ENCODE measurements at places on chromosomes 11 and 22.

DNA sequence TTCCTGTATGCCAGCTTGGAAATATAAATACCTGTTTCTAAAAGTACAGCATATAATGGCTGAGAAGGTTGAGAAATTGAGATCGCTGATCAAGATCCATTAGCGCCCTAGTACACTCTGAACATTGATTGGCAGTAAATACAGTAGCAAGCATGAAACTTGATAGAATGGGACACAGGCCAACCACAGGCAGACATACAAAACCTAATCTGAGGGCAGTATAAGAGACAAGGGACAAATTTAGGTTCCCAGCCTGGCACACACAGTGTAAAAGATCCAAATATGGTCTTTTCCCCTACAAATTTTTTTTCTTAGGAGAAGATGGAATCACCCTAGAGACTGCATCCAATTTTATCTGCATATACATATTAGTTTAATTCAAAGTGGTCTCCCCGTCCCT is 126.5 kb upstream of the ARHGAP42 start:
- DNase-seq, result no peak

- no peak for DNase-seq
These were observed 1.2 kb downstream of the MRTFA start for GRCh38 chr22:40635043-40635939.

DNA sequence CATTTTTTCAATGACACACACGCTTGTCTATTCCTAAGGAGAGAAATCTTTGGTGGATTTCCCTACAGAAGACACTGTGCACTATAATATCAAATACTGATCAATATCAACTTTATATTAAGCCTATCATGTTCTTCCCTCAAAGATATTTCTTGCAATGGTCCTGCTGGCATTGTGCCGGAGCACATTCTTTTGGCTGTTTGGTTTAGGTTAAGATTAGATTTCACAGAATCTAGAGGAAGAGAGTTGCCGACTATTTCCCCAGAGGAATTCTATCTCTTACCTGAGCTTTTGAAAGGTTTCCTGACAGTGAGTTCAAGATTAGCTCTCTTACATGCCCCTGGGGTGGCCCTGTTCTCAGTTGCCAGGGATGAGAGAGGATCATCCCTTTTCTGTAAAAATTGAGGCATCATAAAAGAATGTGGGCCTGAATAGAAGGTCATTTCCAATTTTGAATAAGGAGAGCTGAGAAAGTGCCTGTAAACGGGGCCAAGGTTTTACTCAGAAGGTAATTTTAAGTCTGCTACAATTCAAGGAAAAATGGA is 180.6 kb upstream of the ARHGAP20 start:
- DNase-seq, result no peak

DNA sequence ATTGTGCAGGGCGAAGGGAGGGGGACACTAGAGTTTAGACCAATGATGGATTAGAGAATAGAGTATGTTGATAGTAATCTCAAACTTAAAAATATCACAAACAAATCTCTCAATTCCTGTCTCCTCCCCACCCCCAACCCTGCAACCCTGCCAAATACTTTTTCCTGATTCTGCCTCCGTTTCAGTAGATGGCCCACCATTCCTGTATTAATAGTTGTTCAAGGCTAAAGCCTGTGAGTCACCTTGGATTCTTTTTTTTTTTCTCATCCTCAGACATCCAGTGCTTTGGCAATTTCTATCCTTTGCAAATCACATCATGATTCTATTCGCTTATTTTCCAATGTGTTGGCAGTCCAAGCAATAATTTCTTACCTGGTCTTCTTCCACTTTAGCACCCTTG is 207.9 kb downstream of the DYNC2H1 start:
- DNase-seq, result peak; percentile 23

- no peak for DNase-seq
These were observed 4.2 kb downstream of the SLC17A6 start for GRCh38 chr11:22342211-22343031.

- peak; percentile 67 for DNase-seq
These were observed 30.9 kb downstream of the ANO1 start for GRCh38 chr11:70109006-70109405.

DNA sequence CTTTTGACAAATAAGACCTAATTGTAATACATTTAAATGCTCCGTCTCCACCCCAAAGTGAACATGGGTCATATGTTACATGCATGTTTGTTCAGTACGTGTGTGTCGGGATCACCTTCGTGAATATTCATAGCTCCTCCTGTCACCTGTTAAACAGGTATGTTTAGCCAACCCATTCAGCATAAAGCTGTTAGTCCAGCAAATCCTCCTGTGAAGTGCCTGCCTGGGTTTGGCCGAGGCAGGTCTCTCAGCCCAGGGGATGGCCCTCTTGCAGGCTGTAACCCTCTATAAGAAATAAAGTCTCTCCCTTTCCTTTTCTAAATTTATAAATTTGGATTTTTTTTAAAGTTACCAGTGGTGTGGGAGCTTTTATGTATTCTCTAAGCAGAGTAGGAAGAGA is 38.9 kb upstream of the NTM start:
- no peak for DNase-seq

DNA sequence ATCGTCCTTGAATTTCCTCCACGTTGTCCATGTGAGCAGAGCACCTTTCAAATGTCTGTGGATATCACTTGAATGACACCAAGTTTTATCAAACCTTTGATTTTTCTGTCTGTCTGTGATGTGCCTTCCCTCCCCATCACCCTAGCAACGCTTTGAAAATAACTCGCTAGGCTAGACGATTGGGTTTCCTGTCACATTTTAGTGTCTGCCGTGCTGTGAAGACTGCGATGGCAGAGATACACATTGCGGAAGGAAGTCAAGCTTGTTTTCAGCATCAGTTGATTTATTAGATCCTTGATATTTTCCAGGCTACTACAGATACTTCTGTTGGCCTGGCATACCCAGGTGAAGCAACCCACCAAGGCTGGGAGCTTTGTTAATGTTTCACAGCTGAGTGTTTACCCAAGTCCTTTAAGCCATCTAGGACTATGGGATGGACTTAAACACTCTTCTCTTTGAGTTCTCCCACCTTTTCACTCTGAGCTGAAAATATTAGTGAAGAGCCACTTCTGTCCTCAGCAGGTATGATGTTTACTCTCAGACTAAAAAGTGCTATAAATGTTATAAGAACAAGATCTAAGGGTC is 93.6 kb upstream of the CD44 start:
- DNase-seq, result no peak

DNA sequence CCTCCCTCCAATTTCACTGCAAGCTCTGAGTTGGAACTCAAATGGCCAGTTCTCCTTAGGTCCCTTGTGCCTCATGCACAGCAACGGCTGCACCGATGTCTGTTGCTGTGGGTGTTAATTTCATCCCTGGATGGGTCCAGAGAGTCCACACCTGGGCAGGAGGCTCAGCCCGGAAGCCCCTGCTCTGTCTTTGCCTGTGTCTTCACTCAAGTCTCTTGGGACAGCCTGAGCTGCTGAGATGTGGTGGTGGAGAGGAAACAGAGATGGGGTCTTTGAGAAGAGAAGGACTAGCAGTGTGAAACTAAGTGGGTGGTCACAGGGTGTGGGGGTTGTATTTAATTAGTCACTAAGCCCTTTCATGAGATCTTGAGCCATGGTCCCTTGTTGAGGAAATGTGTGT is 109.3 kb downstream of the NECTIN1 start:
- no peak for DNase-seq

DNA sequence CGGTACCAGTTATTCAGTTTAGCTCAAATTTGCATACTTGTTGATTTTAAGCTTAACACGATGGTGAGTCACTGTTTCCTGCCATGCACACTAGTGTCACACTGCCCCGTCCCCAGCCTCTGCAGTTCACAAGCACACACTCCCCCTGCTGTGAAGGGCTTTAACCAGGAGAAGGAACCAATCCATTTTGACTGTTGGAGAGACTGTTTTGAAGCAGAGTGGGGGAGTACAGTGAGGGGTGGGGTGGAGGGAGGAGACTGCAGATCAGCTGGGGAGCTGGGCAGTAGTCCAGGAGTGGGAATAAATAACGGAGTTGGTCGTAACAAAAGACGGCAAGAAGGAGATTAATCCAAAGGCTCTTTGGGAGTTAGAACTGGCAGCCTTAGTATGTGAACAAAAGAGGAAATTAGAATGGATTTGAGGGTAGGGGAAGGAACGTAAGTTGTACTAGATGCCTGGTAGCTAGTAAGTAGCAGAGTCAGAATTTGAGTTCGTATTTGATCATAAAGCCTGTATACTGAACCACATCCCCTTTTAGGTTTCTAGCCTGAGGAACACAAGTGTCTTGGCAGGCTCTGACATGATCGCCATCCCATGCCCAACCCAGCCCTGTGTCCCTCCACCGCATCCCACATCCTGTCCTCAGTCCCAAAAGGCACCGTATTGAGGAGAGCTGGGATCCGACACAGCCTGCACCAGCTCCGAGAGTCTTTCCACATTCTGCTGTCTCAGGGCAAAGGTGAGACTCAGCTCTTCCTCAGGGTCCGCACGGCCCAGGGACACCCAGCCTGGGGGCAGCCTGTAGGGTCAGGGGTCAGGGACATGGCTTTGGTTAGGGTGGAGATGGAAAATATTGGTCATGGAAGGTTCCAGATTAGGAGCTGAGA is 862 bp downstream of the TPP1 start:
- peak; percentile 93 for DNase-seq

DNA sequence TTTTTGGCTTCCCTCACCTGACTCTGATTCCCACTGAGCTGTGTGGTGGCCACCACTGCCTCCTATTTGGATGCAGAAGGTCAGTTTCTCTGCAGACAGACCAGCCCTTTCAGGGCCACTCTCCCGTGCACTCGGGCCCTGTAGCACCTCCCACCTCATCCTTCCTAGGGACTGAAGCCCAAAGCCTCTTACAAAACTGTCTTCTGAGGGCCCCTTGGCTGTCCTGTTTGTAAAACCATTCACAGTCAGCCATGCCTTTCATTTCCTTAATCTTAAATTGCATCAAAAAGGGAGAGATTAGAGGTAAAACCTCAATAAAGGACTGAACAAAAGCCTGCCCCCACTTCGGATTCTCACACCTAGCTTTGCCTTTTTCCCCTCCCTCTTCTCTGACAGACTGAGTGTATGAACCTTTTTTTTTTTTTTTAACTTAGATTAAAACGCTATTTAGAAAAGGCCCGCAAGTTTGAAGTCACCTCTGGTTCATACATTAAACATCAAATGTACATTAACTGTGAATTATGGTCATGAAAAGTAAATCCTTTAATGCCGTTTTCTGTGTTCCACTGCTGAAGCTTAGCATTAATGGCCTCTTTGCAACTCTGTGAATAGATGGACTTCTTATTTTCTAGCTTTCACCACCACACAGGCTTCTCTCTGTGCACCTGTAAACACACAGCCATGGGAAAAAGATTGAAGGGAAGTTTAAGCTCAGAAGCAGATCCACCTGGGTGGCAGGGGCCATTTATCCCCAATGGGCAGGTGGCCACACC is 247.2 kb upstream of the CADM1 start:
- no peak for DNase-seq

- DNase-seq, result peak; percentile 76
These were observed 56.5 kb upstream of the ARHGAP32 start for GRCh38 chr11:129248618-129249017.

- DNase-seq, result no peak
These were observed 52.4 kb upstream of the TTLL12 start for GRCh38 chr22:43239193-43239780.

DNA sequence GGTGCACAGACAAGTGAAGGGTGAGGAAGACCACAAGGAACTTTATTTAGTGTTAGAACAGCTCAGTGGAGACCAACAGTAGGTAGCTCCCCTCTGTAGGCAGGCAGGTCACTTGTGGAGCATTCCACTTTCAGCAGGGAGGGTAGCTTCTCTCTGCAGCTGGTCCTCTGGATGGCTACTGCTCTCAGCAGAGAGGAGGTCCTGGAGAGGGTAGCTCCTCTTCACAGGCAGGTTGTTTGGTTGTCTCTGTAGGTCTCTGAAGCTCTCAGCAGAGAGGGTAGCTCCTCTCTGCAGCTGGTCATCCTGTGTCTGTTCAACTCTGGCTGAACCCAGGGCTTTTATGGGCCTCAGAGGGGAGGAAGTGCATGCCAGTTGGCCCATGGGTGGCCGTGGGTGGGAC is 6.5 kb upstream of the OOSP1 start:
- DNase-seq, result no peak

DNA sequence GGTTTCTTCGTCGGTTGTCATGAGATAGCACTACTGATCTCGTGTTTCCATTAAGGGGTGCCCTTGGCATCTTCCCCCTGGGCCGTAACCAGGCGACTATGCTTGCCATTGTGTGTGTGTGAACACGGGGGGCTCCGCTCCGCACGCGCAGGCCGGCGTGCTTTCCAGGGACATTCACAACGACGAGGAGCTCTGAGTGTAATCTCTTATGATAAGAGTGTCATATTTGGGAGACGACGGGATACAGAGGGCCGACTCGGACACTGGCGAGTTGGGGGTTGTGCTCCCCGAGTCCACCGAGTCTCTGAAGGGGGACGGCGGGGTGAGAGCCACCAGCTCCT is 170.9 kb upstream of the CTSC start:
- DNase-seq, result no peak

- no peak for DNase-seq
These were observed 339.9 kb downstream of the SOX6 start for GRCh38 chr11:16016468-16016829.

DNA sequence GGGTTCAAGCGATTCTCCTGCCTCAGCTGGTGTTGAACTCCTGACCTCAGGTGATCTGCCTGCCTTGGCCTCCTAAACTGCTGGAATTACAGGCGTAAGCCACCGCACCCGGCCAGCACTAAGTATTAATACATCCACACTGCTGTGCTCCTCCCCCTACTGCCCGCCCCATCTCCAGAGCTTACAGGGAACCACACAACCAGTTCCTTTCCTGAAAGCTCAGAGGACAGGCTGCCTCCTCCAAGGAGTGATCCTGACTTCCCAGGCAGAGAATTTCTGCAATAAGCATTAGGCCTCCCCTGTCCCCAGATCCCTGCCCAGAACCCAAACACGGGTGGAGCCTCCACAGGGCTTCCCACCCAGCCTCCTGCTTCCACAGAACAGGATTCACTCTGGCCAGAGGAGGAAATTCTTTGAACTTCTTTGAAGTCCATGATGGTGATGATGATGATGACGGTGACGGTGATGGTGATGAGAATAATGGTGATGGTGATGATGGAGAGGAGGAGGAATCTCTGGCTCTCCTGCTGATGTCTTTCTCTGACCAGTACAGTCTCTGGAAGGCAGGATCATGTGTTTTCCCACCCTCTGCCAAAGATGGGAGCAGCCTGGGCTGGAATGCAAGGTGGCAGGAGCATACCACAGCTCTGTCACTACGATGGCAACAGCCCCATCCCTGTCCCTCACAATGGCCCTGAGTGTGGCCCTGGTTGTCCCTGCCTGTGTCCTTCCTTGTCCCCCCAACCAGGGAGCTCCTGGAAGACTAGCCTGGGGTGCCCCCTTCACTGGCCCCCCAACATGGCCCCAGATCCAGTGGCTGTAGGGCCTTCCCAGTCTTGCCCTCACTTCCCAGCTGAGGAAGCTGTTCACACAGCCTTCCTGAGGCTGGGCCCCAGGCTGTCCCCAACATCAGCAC is 33.5 kb upstream of the CSNK1E start:
- DNase-seq, result no peak

GRCh38 chr11:1760351-1761109 is 3.2 kb downstream of the CTSD start:
- no peak for DNase-seq
